Anterior cingulate cortex (tissue), 58 donors: ENCODE measurements at places on chromosomes 1 and 21.
A peak's percentile ranks its signal among the peaks of the same experiment; 100 is the strongest.

DNA sequence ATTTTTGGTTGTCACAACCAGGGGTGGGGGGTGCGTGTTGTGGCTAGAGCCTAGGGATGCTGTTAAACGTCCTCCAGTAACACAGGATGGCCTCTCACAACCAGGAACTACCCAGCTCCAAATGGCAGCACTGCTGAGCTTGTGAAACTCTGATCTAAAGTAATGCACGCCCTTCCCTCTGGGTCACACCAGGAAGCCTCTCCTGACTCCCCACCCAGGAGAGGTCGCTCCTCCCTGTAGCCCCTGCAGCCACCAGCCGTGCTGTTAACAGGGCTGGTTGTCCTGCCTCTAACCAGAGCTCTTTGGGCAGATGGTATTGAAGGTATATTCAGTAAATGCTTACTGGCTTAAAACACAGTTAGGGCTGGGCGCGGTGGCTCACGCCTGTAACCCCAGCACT is 73.2 kb downstream of the NKAIN1 start:
- no peak for DNase-seq

- DNase-seq: no peak
Measured at GRCh38 chr1:239361403-239361802, 25.0 kb upstream of the CHRM3 start.

DNA sequence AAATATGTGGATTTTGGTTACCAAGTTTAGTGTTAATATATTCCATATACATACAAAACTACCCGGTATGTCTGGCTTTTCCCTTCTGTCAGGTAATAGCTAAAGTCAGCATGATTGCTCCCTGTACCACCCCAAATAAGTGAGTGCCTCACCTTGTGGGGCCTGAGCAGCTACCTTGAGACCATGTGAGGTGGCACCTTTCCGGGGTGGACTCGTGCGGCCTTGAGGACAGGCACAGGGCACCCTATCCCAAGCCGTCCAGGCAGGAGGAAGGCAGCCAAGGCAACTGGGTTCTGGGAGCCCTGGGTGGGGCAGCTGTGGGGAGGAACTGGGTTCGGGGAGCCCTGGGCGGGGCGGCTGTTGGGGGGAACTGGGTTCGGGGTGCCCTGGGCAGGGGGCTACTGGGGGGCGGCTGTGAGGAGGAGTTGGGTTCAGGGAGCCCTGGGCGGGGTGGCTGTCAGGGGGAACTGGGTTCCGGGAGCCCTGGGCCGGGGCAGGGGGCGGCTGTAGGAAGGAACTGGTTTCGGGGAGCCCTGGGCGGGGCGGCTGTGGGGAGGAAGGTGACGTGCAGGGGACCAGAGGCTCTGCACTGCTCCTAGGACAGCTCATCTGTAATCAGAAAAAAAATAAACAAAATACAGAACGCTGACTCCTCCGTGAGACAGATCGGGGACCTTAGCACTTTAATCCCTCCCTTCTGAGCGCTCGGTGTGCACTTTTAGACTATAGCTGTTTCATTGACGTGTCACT is 63.3 kb downstream of the POFUT2 start:
- DNase-seq: no peak

DNA sequence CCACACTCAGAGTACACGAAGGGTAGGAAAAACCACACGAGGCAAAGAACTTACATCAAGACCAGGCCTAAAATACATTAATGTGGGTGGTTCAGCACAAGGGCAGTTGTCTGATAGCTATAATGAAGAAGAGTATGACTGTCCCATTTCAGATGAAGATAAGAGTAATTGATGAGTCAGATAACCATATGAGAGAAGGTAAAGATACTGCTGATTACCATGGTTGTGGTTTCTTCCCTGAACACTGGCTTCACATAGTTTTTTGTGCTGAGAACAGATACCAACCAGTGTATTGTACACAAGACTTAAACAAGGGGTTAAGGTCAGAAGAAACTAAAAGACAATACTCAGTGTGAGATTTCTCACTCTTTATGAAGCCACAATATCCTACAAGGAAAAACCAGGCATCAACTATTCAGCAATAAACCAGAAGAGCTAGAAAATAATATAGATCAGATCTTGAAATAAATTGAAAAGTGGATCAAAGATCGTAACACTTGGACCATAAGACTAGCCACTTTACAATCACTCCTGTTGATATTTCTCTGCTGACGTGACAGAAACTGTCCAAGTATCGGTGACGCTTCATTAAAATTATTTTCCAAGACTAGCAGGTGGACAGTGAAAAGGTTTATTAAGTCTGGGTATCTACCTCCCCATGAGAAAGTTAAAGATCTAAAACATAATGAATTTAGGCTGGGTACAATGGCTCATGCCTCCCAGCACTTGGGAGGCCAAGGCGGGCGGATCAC is 28.6 kb downstream of the PUM1 start:
- no peak for DNase-seq

DNA sequence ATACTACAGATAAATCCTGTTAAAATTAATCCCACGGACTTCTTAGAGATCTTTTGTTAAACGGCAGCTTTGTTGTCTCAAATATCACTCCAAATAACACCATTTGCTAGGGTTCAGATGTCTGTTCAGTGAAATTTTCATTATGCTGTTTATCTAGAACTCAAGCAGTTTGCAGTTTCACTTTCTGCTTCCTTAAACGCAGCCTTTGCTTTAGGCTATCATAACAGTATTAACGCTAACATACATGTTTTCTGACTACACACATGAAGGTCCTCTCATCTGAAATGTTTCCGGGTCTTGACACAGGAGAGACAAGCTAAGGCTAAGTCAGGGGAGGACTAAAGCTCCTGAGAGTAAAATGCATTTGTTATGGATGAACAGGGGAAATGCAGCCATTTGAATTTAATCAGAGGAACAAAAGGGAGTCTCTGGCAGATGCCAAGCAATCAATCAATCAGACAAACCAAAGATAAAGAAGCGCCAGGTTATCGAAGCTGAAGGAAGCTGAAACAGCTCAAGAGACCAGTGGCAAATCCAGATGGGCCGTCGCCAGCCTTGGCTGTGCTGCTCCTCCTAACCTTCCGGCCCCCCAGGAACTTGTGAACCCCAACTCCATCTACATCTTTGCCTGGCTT is 16.9 kb downstream of the CCSAP start:
- no peak for DNase-seq

- DNase-seq: no peak
Measured at GRCh38 chr1:206117151-206117948, at the start of gene AVPR1B. Gene AVPR1B, minus strand, starts transcription at chr1:206117388. Its CDS starts 498 bp downstream, at chr1:206116890.

DNA sequence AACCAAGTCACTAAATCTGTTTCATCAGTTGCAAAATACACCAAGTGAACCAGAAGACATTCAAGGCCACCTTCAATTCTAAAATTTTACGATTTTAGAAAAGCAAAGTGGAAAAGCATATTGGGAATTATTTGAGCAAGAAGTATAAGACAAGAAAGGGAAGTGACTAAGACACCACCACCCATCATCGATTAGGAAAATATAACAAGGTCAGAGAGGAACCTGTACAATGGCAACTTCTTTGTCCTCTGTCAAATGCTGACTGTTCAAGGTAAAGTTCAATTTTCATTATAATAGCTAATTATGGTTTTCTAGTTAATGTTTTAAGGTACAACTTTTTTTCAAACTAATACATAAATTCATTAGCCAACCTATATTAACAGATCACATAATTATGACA is 10.8 kb downstream of the FRRS1 start:
- DNase-seq: no peak

GRCh38 chr1:211604548-211604947 is 25.6 kb upstream of the SLC30A1 start:
- no peak for DNase-seq

DNA sequence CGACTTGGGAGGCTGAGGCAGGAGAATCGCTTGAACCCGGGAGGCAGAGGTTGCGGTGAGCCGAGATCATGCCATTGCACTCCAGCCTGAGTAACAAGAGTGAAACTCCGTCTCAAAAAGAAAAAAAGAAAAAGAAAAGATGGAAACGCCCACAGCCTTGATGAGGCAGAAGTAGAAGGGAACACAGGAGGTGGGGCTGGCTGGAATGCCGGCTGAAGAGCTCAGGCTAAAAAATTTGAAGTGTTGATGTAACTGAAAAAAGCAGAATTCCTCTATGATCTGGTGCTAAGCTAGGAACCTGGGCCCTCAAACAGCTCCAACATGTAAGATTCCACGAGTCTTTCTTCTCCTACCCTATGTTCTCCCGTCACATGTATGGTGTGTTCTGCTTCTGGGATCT is 53.6 kb downstream of the SLC66A1 start:
- no peak for DNase-seq

DNA sequence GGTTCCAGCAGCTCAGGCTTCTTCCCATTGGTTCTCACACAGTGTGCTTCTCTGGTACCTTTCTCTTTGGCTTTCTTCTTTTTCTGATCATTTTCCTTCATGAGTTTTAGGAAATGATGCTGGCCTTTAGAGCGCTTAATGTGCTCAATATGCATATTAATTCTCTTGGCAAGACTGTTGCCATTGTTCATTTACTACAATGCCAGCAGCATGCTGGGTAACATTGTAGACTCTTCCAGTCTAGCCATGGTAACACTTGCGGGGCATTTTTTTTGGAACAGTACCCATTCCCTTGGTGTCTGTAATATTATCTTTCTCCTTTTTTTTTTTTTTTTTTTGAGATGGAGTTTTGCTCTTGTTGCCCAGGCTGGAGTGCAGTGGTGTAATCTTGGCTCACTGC is 21.7 kb downstream of the UBE4B start:
- peak; percentile 36 for DNase-seq

- DNase-seq: no peak
Measured at GRCh38 chr1:201715801-201716741, 112.9 kb upstream of the IPO9 start.

GRCh38 chr1:170513138-170513537 is 18.8 kb upstream of the GORAB start:
- no peak for DNase-seq

DNA sequence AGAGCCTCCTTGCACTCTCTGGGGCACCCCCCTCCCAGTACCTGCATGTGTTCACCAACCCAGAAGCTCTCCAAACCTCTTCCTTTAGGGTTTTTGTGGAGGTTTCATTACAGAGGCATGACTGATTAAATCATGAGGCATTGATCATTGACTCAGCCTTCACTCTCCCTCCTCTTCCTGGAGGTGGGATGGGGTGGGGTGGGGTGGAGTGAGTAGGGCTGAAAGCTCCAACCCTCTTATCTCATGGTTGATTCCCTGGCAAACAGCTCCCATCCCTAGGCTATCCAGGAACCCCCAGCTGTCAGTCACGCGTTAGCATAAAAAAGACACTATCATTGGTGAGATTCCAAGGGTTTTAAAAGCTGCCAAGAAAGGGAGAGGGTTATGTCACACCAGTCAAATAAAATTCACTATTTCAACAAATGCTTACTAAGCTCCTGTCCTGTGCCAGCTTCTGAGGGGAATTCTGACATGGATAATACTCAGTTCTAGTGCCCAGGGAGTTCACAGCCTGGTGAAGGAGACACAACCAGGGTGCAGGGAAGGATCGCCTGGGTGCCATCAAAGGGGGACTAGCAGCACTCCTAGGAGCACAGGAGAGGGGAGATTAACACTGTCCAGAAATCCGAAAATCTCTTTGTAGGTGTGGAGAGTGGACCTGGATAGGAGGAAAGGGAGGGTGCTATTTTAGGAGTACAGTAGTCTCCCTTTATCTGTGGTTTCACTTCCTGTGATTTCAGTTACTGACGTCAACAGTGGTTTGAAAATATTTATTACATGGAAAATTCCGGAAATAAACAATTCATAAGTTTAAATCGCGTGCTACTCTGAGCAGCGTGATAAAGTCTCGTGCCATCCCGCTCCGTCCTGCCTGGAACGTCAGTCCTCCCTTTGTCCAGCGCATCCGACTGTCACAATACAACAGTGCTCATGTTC is 6.8 kb upstream of the IL24 start:
- no peak for DNase-seq

DNA sequence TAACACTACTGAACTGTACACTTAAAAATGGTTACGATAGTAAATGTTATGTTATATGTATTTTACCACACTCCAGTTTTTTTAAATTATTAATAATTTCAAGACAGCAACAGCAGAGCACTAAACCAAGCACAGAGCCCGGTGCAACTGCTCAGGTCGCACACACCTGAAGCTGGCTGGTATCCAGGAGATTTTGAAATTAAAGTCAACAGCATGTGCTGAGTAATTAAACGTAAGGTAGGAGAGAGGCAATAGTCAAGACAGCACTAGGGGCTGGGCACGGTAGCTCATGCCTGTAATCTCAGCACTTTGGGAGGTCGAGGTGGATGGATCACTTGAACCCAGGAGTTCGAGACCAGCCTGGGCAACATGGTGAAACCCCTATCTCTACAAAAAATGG is 35.1 kb upstream of the SLC30A10 start:
- DNase-seq: no peak

DNA sequence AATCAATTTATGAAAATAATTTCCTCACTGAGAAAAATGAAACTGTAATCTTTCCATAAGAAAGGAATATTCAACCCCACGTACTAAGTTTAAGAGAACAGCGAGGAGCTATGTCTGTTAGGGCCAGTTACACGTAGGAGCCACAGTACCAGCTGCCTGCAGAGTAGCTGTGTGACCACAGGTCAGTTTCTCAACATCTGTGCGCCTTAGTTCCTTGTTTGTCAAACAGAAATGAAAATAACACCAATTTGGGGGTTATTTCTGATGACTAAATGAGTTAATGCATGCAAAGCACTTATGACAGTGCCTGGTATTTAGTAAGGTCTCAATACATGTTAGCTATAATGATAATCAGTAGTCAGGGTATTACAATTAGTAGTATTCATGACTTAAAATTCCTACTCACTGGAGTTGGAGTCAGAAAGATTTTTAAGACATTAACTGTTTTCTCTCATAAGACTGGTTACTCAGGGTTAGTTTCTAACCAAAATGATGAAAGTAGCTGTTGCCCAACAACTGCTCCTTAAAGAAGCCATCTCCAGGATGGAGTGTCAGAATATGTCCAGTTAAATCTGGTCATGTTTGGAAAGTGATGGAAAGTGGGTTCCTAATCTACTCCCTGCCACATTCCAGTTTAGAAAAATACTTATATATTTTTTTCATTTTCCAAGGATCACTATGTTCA is 85.8 kb upstream of the ZNF648 start:
- no peak for DNase-seq

- peak; percentile 76 for DNase-seq
Measured at GRCh38 chr1:86914998-86915736, 732 bp downstream of the HS2ST1 start.

GRCh38 chr1:198933515-198934222 is 294.8 kb downstream of the PTPRC start:
- DNase-seq: no peak

DNA sequence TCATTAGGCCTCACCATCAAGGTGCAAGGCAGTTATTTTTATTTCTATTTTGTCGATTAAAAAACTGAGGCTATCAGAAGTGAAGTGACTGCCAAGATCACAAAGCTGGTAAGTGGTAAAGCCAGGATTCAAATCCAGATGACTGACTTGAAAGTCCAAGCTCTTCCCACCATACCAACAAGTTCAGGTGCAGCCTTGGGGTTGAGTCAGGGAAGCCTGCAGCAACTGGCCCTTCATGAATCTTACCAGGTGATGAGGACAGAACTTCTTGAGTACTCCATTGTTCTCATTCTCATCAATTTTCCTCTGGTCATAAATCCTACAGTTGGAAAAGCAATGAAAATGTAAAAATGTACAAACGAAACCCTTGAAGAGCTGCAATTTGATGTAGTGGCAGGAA is 20.2 kb downstream of the PEA15 start:
- no peak for DNase-seq
